ENCODE measurements at places on chromosomes 6 and 20.
A peak's percentile ranks its signal among the peaks of the same experiment; 100 is the strongest.

GRCh38 chr6:151475653-151476523 lies 17.9 kb upstream of the CCDC170 start:
- DNase-seq, result peak; percentile 21

DNA sequence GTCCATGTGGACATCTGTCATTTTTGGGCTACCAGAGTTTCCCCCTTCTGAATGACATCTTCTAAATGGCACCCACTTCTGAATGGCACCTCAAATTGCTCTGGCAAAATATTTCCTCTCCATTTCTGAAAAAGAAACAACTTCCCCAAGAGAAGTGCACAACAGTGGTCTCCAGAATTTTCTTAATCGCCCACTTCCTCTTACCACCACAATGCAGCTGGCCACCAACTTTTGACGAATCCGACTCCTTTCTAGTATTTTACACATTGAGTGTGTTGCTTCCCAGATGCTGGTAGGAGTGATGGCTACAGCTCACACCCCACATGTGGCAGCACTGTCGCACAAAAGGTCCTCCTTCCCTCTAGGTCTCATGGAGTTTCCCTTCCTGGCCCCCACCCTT lies 216.1 kb downstream of the FOXA2 start:
- DNase-seq, result no peak

DNA sequence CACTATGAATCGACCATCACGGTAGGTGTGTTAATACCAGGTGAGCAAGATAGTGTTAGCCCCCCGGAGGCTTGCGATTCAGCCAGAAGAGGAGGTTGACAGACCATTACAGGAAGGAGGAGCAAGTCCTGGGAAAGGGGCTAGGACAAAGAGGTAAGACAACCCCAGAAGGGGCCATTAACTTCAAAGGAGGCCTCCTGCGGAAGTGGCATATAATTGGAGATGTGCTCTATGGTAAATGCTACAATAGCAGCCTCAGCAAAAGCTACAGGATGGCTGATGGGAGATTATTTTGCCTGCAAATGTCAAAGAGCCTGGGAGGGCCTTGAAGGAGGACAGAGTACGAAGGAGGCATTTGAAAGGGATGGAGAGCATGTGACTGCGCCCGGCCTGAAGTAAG lies 108.6 kb upstream of the CITED2 start:
- DNase-seq, result no peak

DNA sequence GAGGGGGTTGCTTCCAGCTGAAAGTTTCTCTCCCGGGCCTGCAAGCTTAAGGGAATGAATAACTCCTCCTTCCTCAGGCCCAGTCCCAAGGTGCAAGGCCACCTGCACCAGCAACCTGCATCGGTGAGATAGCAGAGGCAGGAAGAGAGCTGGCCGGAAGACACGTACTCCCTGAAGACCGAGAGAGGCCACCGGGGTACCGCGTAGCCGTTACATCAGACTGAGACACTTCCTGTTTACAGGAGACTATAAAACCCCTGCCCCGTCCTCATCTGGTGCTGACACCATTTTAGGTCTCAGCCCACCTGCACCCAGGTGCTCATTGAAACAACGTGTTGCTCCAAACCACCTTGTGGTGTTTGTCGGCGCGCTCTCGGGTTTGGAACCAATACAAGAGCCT lies 60.5 kb upstream of the PRND start:
- DNase-seq, result peak; percentile 44

Measured in stimulated activated CD4-positive, alpha-beta T cell treated with anti-CD3 and anti-CD28 coated beads, Interleukin-15, amount 100 ng/mL, for 48 hours (primary cell).